ENCODE measurements at places on chromosomes 6 and 20.

DNA sequence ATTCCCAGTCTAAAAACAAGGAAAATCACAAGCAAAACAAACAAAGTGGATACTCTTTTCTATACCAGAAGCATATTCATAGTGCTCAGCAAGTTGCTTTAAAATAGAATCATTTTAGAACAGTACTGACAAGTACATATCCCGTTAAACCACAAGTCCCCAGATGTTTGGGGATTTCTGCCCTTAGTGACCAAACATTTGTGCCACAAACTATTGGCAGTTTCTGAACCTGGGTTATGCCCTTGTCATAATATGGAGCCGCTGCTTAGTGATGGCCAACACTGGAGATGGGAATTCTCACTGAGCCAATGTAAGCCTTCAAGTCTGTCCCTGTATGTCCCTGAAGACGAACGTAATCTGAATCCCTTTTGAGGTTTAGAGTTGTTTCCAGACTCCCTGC, 436.7 kb upstream of the JAG1 start:
- no peak for DNase-seq
- H3K4me1 ChIP-seq: no peaks in the 10 kb centered on the region
- no peak overlapping the region for H3K27ac ChIP-seq
- no peaks in the 10 kb centered on the region for H3K36me3 ChIP-seq
- no peak overlapping the region for H3K4me3 ChIP-seq

GRCh38 chr6:169490830-169491229, 211.0 kb downstream of the WDR27 start:
- no peaks in the 10 kb centered on the region for H3K36me3 ChIP-seq

DNA sequence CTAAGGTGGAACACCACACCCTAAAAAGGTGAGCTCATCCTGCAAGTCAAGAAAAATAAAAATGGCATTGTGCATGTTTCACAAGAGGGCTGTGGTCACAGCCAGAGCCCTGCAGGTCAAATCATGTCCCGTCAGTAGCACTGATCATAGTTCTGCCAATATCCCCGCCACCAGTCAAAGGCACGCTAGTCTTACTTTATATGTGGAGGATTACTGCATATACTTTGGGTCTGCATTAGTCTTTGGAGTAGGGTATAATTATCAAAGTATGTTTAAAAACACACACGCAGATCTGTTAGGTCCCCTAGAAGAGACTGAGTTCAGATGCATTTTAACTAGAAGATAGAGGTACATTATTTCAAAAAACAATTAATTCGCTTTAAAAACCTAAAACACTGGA, 1.8 kb downstream of the PERP start:
- H3K4me3 ChIP-seq: no peak overlapping the region
- no peak for DNase-seq
- no peaks in the 10 kb centered on the region for H3K27me3 ChIP-seq
- peak overlapping the region; percentile 89 for H3K27ac ChIP-seq

- no peak overlapping the region for H3K4me3 ChIP-seq
- H3K27ac ChIP-seq: no peak overlapping the region
- DNase-seq: peak; percentile 2
- H3K27me3 ChIP-seq: no peaks in the 10 kb centered on the region
- no peaks in the 10 kb centered on the region for H3K4me1 ChIP-seq
These were observed 6.0 kb upstream of the RBM38 start for GRCh38 chr20:57384953-57385761.

GRCh38 chr20:60024801-60025200, 66.6 kb downstream of the CDH26 start:
- H3K4me3 ChIP-seq: no peak overlapping the region
- no peaks in the 10 kb centered on the region for H3K27me3 ChIP-seq
- H3K27ac ChIP-seq: no peak overlapping the region
- DNase-seq: no peak

GRCh38 chr20:10438217-10438616, 3.1 kb downstream of the SLX4IP start:
- H3K36me3 ChIP-seq: no peaks in the 10 kb centered on the region
- no peak overlapping the region for H3K4me3 ChIP-seq
- H3K27me3 ChIP-seq: no peaks in the 10 kb centered on the region
- H3K27ac ChIP-seq: no peak overlapping the region

DNA sequence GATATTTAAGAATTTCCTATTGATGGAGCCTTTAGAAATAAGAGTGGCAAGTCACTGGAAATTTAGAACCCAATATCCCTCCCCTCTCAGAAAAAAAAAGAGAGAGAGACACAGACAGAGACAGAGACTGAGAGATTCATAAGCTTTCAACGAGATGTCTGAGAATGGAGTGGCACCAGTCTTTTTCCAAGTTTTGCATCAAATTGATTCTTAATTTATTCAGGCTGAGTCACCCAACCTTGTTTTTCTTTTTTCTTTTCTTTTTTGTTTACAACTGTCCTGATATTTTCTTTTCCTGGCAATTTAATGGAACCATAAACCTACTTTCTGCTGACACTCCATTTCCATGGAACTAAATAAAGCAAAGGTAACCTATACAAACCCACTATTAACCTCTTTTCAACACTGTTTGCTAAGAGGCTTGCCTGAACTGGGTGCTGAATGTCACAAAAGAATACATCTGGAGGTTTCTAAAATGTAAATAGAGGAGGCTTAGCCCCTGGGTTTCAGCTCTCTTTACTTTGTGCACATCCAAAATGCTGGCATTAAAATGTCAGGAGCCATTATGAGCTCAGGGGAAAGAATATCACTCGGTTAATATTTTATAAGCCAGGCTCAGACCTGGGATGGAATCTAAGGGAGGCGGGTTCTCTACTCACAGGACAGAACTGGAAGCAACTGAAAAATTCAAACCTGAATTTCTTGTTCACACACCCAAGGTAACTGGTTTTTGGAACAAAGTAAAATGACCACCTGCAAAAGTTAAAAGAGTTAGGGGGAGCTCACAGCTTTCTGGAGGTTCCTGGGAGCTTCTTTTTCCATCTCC, 100.8 kb downstream of the BFSP1 start:
- H3K4me1 ChIP-seq: no peaks in the 10 kb centered on the region
- no peaks in the 10 kb centered on the region for H3K36me3 ChIP-seq
- no peak for DNase-seq
- H3K27me3 ChIP-seq: no peaks in the 10 kb centered on the region
- H3K4me3 ChIP-seq: no peak overlapping the region
